Activated gamma-delta T cell (primary cell): ENCODE measurements at places on chromosomes 1 and 21.

DNA sequence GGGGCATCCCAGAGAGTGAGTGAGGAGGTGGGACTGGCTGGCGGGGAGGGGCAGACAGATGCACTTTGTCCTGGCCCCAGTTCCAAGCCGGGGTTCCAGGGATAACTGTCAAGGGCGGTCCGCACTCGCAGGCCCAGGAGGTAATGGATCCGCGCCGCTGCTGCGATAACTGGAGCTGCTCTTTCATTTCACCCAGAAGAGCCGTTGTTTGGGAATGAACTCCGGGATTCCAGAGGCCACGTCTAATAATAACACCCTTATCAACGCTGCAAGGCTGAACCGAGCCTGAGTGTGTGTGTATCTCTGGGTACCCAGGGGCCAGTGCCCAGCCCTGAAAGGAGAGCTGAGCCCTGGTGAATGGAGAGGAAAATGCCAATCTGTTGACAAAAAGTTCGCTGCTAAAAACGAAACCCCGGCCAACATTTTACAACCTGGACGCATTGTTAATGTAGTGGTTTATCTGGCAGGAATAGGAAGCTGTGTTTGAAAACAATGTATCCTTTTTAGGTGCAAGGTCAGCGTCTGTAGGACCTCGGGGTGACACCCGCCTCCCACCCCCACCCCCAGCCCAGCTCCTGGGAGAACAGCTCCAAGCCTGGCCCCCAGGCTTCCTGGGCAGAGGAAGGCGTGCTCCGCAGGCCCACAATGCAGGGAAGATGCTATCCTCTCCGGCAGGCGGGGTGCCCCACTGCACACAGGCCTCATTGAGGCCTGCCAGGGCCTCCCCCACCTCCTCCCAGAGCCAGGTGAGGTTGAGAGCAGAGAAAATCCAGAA is 119.7 kb downstream of the PROX1 start:
- DNase-seq = no peak

- no peak for DNase-seq
Observed at GRCh38 chr1:53967409-53968124, 21.4 kb downstream of the LRRC42 start.

GRCh38 chr1:104780470-104781078 is 1030.9 kb downstream of the AMY1C start:
- DNase-seq = no peak

- no peak for DNase-seq
Observed at GRCh38 chr1:29960156-29960755, 723.9 kb downstream of the PTPRU start.

- DNase-seq = no peak
Observed at GRCh38 chr1:81578867-81579266, 221.9 kb upstream of the ADGRL2 start.

- no peak for DNase-seq
Observed at GRCh38 chr1:230622151-230622550, 20.1 kb upstream of the COG2 start.

GRCh38 chr1:9302745-9303524 is 10.2 kb downstream of the SPSB1 start:
- DNase-seq = no peak

GRCh38 chr1:228964178-228965089 is 229.2 kb downstream of the RHOU start:
- DNase-seq = no peak

DNA sequence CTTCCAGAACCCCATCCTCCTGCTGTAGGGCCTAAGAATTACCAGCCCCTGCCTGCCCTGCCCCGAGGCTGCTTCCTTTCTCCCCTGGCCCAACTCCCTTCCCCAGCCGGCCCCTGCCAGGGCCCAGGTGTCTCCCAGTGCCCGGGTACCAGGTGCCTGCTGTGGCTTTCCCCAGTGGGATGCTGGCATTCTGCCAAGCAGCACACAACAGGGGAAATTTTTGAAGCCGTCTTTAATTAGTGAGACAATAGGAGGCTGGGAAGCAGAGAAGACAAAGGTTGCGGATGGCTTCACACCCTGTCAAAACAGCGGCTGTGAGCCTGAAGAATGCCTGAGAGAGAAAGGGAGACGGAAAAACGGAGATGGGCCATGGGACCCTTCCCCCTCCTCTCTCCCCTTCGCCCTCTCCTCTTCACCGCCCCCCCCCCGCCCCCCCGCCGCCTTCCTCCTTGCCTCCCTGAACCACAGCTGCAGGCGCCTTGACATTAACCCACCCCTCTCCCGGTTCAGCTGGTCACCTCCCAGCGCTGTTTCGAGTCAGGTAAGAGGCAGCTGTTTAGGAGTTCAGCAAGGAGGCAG is 33.6 kb downstream of the LRRN2 start:
- DNase-seq = no peak

GRCh38 chr1:178953538-178954324 is 72.0 kb upstream of the FAM20B start:
- DNase-seq = no peak

DNA sequence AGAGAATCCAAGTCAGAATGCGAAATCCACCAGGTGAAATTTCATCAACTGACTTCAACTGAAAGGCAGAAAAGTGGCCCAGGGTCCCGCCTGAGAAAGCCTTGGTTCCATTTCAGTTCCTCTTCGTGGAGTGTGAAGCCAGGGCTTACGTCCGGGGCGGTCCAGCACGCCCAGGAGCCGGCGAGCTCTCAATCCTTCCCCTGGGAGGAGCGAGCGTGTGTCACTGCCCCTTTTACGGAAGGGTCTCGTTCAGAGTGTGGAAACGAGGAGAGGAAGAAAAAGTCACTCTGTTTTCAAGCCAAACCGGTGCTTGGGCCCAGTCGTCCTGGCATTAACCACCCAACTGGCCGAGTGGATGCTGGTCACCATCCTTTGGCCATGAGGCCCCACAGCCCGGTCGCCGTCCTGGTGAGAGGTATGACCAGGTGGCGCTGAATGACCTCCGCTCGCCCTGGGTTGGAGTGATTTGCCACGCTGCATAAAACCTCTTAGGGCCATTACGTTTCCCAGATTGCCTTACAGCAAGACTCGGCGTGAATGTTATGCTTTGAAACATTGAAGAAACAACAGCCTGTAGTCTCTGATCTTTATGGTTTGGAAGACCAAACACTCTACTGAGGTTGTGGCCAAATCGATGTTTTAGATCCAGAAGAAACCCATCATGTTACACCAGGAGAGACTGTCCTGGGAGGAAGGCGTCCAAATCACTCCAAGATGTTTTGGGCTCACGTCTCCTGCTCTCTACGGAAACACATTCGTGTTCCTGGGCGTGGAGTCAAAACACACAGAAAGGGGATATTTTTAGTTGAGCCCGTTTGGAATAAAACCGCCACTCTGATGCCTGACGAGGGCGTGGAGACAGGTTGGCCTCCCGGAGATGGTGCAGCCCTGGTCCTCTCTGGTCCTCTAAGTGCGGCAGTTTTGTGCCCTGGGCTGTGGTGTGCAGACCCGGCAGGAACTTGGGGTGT is 93.6 kb upstream of the ACTRT2 start:
- no peak for DNase-seq

DNA sequence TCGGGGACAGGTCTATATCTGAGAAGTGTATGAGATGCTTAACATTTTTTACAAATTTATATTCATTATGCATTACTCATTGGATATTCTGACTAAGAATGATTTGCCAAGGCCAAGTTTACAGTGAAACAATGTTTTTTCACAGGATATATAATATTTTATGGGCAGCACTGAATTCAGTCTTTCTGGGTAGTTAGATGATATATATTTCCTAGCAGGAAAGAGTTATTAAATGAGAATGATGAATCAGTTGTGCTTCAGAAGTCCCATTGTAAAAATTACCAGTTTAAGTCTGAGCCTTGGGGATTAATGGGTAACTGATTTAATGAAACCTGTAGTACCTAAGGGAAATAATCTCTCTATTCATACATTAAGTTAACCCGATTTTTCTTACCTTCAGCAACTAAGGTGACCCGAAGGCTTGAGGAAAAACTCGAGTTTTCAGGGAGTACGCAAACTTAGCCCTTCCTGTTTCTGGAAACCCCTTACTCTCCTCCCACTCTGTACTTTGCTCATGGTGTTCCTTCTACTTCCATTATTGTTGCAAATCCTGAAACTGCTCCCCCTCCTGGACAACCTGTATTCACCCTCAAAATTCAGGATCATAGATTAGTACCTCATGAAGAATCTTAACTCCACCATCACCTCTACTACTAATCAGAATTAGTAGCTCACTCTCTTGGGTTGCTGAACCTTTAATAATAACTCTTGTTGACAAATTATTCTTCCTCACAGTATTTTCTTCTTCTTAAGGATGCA is 135.1 kb downstream of the AK5 start:
- DNase-seq = no peak

GRCh38 chr1:225812488-225813213 is 2.7 kb downstream of the EPHX1 start:
- DNase-seq = no peak

GRCh38 chr1:172906778-172907592 is 143.8 kb downstream of the TNFSF18 start:
- no peak for DNase-seq

DNA sequence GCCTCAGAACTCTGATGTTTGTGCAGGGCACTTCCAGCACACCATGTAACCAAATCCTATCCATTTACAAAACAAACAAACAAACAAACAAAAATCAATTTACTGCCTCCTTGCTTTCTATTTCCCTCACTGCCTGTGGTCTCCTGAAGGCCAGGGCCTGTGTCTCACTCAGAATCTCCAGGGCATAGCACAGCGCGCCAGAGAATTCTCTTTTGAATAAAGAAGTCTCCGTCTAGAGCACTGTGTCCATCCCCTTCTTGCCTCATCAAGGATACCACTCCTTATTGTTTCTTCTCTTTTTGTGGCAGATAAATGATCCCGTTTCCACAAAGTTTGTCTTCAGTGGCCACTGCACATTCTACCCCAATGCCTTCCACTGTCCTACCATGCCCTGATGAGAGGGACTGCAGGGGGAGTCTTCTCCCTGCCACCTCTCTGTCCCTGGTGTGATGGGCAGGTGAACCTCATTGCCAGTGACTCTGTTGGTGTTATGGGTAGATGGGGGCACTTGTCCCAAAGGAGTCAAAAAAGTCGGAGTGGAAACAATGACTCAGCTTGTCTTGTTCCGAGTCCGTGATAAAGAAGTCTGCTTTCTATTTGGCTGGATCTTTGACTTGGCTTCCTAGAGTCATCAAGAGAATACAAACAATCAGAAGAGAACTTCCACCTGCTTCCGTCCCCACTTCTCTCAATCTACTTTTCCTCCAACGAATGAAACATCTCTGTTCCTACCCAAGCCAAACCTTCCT is 30.0 kb downstream of the XCL2 start:
- no peak for DNase-seq

DNA sequence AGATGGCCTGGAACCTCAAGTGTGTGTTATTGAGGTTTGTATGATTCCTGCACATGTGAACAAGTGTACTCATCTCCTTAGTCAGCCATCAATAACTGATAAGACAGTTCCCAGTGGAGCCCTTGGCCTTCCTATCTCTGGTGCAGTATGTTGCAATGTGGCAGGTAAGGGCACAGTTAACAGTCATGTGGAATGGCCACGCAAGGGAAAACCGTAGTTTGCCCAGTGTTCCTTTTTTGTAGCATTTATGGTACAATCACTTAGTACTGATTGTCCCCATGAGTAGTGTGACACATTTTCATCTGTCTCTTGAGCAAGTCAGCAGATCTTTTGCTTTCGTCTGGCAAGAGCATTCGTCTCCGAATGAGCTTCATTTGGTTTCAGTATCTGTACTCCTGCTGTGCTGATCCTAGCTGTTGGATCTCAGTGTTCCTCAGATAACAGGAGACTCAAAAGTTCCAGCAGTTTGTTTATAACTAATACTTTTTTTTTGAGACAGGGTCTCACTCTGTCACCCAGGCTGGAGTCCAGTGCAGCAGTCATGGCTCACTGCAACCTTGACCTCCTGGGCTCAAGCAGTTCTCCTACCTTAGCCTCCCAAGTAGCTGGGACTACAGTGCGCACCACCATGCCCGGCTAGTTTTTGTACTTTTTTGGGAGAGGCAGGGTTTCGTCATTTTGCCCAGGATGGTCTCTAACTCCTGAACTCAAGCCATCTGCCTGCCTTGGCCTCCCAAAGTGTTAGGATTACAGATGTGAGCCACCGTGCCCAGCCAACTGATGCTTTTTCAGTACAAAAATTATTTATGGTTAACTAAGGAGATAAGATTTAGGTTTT is 8.2 kb downstream of the CTPS1 start:
- no peak for DNase-seq

- DNase-seq = no peak
Observed at GRCh38 chr1:166432655-166433054, 265.9 kb upstream of the FAM78B start.

- DNase-seq = no peak
Observed at GRCh38 chr1:230827801-230828200, 40.5 kb downstream of the C1orf198 start.

- DNase-seq = no peak
Observed at GRCh38 chr21:45788198-45788597, 144.7 kb downstream of the PCBP3 start.

- DNase-seq = no peak
Observed at GRCh38 chr1:30524840-30525617, 198.4 kb downstream of the MATN1 start.

DNA sequence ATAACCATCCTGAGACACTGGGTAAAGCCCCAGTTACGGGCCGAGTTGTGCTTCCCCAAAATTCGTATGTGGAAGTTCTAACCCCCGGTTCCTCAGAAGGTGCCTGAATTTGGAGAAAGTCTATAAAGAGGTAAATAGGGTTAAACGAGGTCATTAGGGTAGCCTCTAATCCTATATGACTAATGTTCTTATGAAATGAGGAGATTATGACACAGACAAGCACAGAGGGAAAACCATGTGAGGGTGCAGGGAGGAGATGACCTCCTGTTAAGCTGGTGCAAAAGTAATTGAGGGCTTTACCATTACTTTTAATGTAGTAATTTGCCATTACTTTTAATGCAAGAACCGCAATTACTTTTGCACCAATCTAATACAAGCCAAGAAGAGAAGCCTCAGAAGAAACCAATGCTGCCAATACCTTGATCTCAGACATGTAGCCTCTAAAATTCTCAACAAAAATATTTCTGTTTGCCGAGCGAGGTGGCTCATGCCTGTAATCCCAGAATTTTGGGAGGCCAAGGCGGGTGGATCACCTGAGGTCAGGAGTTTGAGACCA is 260.8 kb downstream of the GPATCH2 start:
- no peak for DNase-seq
